Stimulated activated CD4-positive, alpha-beta T cell treated with anti-CD3 and anti-CD28 coated beads, Interleukin-4, amount 100 ng/mL, for 24 hours (primary cell): ENCODE measurements at places on chromosomes 3 and 15.

- DNase-seq: no peak
Measured at GRCh38 chr15:89899295-89899945, 5.6 kb upstream of the AP3S2 start.

DNA sequence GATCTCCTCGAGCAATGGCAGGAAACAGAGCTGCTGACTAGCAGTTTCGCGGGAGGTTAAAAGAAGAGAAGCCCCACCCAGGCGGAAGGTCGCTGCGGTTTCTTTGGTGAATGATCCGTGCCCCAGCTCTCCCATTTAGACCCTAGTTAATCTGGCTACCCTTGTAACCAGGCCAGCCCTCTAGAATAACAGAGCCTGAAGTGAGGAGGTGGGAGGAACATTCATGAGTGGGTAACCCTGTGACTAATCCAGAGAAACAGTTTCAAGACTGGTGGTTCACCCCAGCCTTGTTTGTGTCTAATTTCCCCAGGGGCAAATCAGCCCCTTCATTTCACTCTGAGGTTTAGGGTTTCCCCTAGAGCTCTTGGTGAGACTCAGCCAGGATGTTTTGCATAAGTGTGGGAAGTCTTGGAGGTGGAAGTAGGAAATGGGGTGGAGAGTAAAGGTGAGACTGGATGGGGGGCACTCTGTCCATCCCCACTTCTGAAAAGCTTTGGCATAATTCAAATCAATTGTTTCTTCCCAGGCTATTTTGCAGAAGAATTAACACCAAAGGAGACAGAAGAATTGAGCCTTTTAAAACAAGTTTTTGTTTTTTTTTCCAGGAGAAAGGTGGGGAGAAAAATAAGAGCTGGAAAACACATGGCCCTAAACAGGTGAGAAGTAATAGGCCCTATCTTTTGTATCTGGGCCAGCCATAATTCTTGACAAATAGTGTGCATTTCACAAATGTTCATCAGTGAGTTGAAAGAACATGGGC is 303.1 kb downstream of the RPLP1 start:
- DNase-seq: peak; percentile 88

GRCh38 chr3:114375608-114376421 is 82.0 kb downstream of the TIGIT start:
- no peak for DNase-seq

DNA sequence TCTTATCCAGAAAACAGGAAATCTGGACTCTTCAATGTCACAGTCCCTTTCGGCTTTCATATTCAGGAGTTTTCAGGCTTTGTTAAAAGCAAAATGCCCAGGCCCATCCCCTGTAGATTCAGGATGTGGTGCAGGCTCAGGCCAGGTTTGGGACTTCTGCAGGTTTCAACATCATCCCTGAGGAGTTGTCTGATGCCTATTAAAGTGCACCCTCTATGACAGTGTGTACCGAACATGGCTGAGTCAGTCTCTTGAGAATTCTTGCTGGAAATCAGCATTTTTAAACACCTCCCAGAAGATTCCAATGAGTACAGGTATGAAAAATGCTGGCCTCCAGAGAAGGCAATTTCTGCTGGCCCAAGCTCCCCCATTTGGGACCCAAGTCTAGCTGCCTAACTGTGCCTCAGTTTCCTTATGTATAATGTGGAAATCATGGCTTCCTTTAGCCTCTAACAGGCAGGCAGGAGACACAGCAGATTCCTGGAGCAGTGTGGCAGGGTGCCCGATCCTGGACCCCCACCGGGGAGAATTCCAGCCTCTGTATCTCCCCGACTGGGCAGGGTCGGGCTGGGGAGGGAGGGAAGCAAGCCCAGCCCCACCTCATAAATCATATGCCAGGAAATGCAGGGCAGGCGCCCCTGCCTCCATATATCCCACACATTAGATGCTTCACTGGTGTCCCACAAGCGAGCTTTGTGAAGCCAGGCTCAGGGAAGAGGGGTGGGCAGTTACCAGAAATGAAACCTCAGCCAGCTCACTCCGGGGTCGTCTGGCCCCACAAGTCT is 44.4 kb upstream of the SLC6A11 start:
- DNase-seq: no peak

GRCh38 chr15:38695249-38696108 is 130.9 kb upstream of the RASGRP1 start:
- no peak for DNase-seq

- DNase-seq: no peak
Measured at GRCh38 chr15:67195305-67195704, 59.2 kb downstream of the AAGAB start.

GRCh38 chr3:17799312-17799711 is 56.9 kb upstream of the TBC1D5 start:
- no peak for DNase-seq

- DNase-seq: no peak
Measured at GRCh38 chr15:71117714-71118305, 2.5 kb downstream of the THSD4 start.

GRCh38 chr3:195718477-195718984 is 2.2 kb upstream of the MUC20 start:
- DNase-seq: no peak

GRCh38 chr15:98586066-98586465 is 62.3 kb upstream of the IGF1R start:
- DNase-seq: no peak

DNA sequence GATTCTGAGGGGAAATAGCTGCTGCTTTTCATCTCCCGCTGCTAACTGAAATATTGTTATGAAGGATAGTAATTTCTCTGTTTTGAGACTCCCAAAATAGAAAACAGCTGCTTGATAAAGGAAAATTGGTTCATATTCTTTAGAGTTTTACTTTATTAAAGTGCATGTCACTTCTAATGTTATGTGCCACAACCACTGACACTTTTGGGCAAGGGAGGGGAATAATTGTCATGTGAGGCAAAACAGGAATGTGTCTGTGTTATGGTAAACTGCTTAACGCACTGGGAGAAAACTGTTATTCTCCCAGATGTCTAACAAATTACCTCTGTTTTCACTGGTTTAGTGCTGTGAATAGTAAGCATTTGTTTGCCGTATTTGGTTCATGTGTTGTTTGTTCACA is 201.6 kb downstream of the PDZRN3 start:
- DNase-seq: no peak

GRCh38 chr3:103052236-103052830 is 617.5 kb downstream of the ZPLD1 start:
- DNase-seq: no peak
